ENCODE measurements at places on chromosomes 16 and 17.

DNA sequence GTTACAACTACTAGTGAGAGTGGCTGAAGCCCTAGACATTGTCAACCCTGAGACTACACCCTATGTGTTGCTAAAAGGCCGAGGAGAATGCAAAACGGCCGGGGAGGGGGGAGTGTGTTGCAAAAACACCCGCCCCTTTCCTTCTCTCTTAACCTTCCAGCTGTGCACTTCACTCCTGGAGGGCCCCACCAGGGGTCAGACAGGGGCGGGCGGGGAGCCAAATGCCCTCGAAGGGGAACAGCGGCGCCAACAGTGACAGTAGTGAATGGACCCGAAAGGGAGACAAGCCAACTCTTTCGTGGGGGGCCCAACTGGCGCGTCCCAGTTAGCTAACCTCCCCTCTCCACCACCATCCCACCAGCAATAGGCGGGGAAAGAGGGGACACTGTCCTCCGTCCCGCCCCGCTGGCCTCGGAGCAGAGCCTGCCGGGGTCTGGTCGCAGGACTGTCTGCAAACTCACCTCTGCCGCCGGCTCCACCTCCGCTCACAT lies 352 bp downstream of the MARF1 start:
- peak; percentile 74 for DNase-seq

DNA sequence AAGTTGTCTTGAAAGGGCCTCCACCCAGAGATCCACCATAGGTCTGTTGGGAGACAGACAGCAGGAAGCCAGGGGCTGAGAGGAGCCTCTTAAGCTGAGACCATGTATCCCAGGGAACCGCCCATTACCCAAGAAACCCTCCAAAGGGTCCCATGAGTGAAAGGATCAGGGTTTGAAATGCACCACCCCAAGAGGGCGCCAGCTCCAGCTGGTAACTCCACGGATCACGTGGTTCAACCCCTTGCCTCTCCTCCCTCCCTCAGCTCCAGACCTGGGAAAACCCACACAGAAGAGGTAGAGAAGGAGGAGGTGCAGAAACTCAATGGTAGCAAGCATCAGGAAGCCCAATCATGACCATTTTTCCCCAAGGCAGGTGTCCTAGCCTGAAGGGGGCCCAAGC lies 148.7 kb downstream of the AIPL1 start:
- DNase-seq = no peak

DNA sequence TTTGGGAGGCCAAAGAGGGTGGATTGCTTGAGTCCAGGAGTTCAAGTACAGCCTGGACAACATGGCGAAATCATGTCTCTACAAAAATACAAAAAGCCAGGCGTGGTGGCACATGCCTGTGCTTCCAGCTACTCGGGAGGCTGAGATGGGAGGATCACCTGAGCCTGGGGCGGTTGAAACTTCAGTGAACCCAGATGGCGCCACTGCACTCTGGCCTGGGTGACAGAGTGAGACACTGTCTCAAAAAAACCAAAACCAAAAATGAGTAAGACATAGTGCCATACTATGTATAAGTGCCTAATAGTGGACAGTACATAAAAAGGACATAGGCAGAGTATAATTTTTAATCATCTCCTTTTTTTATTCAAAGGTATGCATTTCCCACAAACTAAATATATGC lies 4.0 kb downstream of the CTC1 start:
- DNase-seq = no peak

DNA sequence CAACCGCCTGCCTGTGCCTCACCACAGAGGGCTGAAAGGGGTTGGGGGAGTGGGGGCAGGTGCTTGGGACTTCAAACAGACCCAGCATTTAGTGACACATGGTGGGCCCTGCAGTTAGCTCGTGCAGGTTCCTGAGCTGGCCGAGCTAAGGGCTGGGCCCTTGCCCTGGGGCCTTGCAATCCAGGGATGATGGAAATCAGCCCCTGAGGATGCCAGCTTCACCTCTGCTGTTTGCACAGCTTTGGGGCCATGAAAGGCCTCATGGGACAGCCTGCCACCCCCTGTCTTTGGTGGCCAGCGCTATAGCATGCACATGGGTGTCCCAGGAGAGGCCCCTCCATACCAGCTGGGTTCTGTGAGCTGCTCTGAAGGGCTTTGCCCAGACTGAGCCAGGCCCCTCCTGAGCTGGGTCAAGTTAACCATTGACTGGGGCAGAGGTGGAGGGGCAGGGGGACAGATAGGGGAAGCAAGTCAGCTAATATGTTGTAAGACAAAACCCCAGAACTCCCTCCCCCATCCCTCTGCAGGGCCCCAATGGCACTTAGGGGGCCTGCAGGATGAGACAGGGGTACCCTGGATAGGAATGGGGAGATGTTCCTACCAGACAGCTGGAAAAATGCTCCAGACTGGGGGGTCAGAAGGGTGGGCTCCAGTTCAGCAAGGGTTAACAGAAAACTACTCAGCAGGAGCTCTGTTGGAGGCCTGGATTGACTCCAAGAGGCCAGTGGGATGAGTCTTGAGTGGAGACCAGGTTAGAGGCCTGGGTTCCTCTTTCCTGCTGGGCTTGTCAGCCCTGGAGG lies 692 bp downstream of the PRR15L start:
- no peak for DNase-seq

GRCh38 chr17:11853321-11854151 lies 143.7 kb downstream of the ZNF18 start:
- no peak for DNase-seq

GRCh38 chr17:67481808-67482207 lies 104.7 kb downstream of the PITPNC1 start:
- no peak for DNase-seq

DNA sequence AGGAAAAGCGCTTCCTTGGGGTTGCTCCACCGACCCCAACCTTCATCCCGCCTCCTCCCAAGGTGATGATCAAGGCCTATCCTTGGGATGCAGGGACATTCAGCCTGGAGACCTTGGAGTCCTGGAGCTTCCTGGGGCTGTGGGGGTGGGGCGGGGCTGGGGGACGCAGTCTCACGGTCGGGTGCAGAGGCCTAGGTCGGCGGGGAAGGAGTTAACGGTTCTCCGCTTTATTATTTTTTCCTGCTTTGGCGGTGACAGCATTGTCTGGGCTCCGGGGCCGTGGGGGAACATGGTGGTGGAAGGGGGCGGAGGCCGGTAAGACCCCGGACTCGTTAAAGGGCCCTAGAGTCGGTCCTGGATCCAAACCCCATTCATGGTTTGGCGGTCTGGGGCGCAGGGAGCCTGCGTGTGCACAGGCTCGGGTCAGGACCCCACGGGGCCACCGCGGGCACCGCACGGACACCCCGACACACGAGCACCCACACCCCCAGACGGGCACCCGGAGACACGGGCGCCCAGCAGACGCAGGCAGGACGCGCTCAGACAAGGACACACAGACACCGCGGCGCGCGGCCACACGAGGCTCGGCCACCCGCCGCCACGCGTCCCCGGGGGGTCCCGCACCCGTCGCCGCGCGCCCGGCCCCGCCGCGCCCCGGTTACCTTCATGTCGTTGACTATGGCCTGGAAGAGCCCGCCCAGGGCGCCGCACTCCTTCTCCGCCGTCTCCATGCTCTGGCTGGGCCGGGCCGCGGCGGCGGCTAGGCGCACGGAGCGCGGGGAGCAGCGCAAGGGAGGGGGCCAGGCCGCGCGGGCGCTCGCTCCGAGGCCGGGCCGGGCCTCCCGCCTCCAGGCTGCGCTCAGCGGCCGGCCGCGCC lies 554 bp downstream of the MTSS2 start:
- no peak for DNase-seq

- no peak for DNase-seq
Observed at GRCh38 chr16:78513838-78514237, 414.4 kb downstream of the WWOX start.

DNA sequence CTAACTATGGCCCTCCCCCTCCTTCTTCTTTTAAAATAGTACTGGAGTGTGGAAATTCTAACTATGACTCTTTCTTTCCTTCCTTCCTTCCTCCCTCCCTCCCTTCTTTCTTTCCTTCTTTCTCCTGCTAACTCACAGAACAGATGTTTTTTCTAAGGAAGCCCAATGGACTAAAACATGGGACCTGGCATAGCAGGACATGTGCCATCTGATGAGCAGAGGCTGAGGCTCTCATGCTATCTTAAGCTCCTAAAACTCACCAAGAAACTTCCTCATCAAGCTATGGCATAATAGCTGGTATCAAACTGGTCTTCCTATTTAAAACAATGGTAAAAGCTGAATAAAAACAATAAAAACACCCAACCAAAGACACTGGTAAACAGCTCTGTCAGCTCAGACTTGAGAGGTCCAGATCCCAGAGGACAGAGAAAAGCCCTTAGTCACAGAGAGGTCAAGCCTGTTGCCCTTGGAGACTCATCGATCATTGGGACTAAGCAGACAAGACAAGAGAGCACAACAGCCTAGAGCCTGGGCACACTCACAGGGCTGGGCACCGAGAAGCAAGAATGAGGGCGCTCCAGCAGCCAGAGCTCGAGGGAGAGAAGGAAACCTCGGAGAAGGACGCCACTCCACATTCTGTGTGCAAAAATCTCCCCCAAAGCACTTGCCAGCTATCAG lies 27.6 kb downstream of the SLC38A10 start:
- no peak for DNase-seq

DNA sequence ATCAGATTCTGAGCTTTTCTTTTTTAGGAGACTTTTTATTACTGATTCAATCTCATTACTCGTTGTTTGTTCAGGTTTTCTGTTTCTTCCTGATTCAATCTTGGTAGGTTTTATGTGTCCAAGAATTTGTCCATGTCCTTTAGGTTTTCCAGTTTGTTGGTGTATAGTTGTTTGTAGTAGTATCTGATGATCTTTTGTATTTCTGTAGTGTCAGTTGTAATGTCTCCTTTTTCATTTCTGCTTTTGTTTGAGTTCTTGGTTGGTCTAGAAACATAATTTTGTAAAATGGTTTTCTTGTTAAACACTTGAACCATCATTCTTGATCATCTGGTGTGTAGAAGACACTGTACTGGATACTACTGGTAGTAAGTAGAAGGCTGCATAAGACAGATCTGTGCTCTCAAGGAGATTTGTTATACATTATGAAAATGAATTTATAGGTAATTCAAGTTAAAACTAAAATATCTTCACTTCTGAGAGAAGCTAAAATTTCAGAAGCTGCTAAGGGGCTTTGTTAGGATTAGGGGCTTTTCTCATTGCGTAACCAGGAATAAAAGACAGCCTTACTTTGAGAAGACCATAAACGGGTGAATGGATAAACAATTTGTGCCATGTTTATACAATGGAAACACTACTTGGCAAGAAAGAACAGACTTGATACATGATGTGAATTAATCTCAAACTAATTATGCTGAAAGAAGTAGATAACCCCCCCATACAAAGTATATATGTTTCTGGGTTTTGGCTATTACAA lies 44.0 kb downstream of the NSRP1 start:
- no peak for DNase-seq

DNA sequence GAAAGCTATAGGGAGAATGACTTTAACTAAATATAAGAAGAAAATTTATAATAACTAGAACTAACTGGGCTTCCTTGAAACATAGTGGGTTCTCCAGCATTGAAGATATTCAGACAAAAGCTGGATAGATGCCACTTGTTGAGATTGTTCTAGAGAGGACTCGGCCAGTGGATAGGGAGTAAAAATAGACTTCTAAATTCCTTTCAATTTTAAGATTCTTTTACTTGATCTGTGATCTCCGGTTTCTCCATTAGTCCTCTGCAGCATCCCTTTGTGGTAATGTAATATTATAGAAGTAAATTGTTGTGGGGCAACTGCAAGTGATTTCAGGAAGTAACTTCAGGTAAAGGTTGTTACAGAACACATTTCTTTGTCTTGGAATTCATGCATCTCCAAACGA lies 10.3 kb upstream of the RARA start:
- no peak for DNase-seq

GRCh38 chr16:88339930-88340754 lies 42.6 kb upstream of the ZNF469 start:
- DNase-seq = no peak

GRCh38 chr16:15880434-15881308 lies 7.7 kb downstream of the CEP20 start:
- no peak for DNase-seq

GRCh38 chr16:75088216-75088615 lies 28.4 kb downstream of the LDHD start:
- no peak for DNase-seq

- DNase-seq = no peak
Observed at GRCh38 chr17:77579682-77580081, 378.8 kb upstream of the TNRC6C start.

GRCh38 chr17:38711792-38712571 lies 6.9 kb downstream of the MLLT6 start:
- DNase-seq = no peak

- no peak for DNase-seq
Observed at GRCh38 chr16:10556236-10556635, 24.2 kb downstream of the EMP2 start.

GRCh38 chr16:57603115-57604024 lies 25.1 kb upstream of the ADGRG1 start:
- DNase-seq = no peak

DNA sequence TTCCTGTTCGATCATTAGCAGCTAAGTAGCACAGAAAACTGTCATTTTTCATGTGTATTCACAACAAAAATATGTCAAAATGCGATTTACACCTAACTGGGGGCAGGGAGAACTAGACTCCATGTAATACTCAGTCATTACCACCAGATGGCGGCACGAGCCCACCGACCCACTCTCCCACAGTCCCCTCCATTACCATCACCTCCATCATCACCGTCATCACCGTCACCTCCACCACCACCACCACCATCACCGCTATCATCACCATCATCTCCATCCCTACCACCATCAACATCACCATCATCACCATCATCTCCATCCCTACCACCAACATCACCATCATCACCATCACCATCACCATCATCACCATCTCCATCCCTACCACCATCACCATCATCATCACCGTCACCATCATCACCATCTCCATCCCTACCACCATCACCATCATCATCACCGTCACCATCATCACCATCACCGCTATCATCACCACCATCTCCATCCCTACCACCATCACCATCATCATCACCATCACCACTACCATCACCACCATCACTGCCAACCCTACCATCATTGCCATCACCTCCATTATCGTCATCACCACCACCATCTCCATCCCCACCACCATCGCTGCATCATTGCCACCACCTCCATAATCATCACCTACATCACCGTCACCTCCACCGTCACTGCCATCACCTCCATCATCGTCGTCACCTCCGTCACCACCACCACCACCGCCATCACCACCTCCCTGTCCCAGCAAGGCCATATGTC lies 14.4 kb downstream of the NDUFAF8 start:
- DNase-seq = peak; percentile 35

DNA sequence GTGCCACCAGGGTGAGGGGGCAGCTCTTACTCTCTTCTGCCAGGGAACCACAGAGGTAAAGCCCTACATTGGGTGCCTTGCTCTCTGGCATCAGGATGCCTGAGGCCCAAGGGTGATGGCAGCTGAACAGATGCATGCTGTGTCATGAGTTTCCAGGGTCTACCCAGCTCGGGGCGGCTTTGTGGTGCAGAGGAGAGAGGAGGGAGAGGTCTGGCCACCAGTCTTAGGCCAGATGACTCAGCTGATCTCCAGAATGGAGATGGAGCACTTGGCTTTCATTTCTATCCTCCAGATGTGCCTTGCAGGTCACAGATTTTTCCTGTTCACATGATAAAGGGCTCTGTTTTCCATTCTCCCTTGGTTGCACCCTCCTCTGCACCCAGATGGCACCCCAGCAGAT lies 23.6 kb upstream of the USP22 start:
- no peak for DNase-seq

Measured in activated B cell treated with CpG ODN at 0.5 μM for 24 hours (primary cell).